GM13977 (cell line): ENCODE measurements at places on chromosomes 2 and 18.

- DNase-seq: no peak
Measured at GRCh38 chr2:239227661-239228371, 173.0 kb downstream of the HDAC4 start.

DNA sequence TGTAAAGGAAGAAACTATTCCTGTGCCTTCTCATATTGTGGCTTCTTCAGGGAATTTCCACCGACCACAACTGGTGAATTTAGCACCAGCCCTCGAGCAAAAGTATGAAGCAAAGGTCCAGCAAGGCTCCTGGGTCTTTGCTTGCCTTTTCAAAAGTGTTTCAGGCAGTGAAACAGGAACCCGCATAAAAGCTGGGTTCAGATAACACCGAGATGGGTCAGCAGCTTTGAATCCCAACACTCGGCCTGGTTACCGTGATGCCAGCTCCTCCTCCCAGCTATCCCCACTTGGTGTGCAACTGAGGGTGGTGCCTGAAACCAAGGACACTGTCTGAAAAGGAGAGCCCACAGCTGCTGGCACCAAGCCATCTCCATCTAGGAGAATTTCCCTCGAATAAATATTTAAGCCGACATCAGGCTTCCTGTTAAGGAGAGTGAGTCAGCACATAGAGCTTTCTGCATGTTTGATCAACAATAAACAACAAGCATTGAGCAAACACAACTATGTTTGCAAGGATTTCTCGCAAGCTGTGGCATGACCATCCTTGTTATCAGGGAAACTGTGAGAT lies 69.5 kb downstream of the ANTXR1 start:
- no peak for DNase-seq

GRCh38 chr18:61582202-61582710 lies 249.0 kb downstream of the CDH20 start:
- DNase-seq: no peak

DNA sequence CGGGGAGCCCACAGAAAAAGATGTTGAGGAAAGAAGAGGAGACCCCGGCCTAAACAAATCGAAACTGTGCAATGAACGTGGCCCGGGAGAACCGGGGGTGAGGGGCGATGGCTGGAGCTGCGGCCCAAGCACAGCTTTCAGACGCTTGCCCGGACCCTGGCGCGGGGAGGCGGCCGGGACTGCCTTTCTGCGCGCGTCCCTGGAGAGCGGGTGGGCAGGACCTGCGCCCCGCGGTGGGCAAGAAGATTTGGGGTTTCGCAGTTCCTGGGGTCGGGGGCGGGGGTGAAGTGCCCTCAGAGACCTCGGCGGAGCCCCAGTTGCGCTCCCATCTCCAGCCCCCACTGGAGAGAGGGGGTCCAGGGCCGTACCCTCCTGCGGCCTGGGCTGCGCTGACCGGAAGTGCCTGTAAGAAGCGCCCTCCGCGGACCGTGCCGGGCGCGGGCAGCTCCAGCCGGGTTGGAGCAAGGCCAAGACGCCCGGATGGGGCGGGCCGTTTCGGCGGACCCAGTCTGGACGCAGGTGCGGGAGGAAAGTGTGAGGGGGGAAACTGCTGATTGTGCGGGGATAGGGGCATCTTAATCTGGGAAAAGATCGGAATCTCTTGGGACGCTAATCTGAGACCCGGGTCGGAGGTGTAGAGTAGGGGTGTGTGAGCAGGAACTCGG lies 11.6 kb downstream of the EN1 start:
- DNase-seq: no peak

- no peak for DNase-seq
Measured at GRCh38 chr2:217722883-217723472, 279.8 kb downstream of the TNS1 start.

GRCh38 chr2:1136067-1136466 lies 185.4 kb downstream of the SNTG2 start:
- DNase-seq: no peak

- DNase-seq: no peak
Measured at GRCh38 chr2:63522950-63523349, 65.3 kb downstream of the WDPCP start.

- no peak for DNase-seq
Measured at GRCh38 chr2:691821-692761, 14.9 kb upstream of the TMEM18 start.

- no peak for DNase-seq
Measured at GRCh38 chr2:113091231-113091896, 23.6 kb downstream of the IL1F10 start.
